ENCODE measurements at places on chromosomes 16 and 17.

DNA sequence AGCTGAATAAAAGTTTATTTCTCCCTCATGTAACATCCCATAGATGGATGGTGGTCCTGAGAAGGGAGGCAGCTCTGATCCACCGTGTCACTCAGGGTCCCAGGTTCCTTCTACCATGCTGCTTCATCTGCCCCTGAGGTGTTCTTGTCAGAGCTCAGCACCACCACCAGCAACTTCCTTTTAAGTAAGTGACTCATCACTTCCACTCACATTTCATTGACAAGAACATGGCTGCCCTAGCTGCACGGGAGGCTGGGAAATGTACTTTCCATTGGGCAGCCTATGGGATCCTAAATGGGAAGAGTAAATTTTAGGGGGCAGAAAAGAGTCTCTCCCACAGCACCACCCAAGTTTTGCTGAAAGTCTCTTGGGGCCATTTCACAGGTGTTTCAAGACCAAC, 134.7 kb downstream of the USP31 start:
- DNase-seq = peak; percentile 14

GRCh38 chr17:71071041-71071440, 901.7 kb downstream of the KCNJ2 start:
- DNase-seq = no peak

GRCh38 chr16:48252013-48252412, 4.7 kb upstream of the ABCC11 start:
- no peak for DNase-seq

DNA sequence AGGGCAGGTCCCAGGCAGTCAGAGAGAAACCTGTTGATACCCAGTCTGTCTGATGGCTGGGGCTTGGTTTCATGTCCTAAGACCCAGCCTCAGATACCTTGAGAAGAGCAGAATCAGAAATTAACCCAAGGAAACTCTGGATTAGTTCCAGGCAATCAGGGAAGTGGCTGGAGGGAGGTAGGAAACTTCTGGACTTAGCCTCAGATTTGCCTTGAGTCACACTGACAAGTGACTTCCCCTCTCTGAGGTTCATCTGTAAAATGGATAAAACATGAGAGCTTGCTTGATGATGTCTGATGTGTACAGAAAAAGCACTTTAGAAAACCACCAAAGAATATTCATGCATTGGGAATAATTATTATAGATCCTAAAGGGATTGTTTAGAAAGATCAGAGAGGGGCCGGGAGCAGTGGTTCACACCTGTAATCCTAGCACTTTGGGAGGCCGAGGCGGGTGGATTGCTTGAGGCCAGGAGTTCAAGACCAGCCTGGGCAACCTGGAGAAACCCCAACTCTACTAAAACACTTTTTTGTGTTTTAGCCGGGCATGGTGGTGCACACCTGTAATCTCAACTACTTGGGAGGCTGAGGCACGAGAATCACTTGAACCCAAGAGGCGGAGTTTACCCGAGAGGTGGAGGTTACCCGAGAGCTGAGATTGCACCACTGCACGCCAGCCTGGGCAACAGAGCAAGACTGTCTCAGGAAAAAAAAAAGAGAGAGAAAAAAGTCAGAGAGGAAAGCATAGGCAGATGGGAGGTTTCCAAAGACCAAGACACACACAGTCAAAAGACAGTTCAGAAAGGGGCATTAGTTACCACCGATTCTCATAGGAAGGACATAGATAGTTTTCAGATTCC, 3.8 kb downstream of the CIITA start:
- DNase-seq = no peak

GRCh38 chr16:17302620-17303019, 168.1 kb downstream of the XYLT1 start:
- no peak for DNase-seq

DNA sequence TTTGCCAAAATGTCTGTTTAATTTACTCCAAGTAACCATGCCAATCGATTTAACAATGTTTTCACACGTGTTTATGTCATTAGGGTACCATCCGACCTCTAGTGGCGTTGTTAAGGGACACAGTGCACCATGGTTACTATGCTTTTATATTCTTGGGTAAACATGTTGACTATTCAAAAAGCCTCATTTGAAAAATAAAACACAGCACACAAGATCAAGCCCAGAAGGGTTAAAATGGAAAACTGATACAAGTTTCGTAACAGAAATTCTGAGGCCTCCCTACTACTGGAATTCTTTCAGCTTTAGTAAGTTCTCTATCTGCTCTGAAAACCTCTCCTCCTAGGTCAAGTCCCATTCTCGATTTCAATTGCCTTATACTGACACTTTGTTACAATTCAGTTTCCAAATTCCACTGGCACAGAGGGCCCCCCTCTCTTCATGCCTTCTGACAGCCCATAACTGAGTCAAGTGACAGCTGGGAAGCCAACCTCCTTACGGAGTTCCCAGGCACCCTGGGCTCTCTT, 2.1 kb downstream of the CFAP20 start:
- peak; percentile 25 for DNase-seq

GRCh38 chr17:564526-565065, 150.0 kb downstream of the VPS53 start:
- no peak for DNase-seq

- no peak for DNase-seq
These were observed 151.9 kb upstream of the MAF start for GRCh38 chr16:79752396-79752795.

DNA sequence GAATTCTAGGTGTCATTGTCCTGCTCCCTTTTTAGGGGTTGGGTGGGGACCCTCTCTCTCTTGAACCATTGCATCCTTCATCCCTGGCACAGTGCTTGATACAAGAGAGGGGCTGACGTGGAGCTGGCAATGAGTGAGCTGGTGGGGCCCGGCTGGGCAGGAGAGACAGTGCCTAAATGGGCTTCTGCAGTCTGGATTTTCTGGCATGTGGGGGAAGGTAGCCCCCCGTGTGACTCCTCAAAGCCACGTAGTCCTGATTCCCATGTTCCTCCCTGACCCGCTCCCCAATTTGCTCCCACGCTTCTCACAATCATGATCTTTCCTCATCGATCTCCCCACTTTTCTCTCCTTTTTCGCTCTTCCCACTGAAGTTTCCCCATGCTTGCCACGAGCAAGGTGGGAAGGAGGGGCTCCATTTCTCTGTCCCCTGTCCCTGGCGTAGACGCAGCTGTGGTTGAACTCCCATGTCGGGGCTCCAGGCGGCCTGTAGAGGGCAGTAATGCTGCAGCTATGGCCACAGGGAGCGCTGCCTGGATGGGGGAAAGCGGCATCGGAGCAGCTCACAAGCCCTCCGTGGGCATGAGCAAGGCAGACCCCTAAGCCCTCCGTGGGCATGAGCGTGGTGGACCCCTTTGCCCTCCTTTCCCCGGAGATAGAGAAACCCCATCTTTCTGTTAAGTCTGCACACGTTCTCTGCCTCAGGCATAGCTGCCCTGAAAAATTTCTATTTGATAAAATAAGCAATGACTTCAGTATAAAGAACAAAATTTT, 47.5 kb downstream of the HAPSTR1 start:
- DNase-seq = peak; percentile 81

GRCh38 chr16:4285167-4285566, 12.3 kb upstream of the TFAP4 start:
- DNase-seq = no peak

DNA sequence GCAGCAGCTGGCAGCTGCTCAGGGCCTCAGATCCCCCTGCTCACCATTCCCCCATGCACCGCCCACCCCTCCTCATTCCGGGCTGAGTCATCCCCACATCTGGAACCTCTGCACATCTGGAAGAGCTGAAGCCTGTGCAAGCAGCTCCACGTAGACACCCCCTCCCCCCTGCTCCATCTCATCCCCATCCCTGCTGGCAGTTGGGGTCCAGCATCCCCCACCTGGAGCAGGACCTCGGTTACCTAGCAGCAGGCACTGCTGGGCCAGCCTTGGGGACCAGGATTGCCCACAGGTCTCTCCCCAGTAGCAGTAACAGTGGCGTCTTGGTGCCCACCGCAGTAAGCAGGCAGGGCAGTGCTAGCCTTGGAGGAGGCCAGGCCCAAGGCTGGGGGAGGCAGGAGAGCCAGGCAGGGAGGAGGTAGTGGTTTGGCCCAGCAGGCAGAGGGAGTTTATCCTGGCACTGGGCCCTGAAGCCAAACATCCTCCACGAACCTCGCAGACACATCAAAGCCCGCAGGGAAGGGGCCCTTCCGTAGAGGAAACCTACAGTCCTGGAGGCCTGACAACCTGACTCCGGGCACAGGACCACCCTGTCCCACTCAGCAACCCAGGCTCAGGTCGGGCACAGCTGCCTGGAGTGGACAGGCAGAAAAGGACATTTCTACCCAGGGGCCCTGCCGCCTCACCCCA, 7.7 kb upstream of the TMEM92 start:
- DNase-seq = no peak
